ENCODE measurements at places on chromosomes 3 and 15.

DNA sequence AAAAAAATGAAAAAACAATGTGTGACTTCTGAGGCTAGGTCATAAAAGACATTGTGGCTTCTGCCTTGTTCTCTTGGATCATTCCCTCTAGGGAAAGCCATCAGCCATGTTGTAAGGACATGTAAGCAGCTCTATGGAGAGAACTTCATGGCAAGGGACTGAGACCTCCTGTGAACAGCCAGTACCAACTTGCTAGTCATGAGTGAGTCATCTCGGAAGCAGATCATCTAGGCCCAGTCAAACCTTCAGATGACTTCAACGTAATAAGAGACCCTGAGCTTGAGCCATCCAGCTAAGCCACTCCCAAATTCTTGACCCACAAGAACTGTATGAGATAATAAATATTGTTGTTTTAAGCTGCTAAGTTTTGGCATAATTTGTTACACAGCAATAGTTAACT lies 4.9 kb downstream of the MON1A start:
- DNase-seq, result no peak

DNA sequence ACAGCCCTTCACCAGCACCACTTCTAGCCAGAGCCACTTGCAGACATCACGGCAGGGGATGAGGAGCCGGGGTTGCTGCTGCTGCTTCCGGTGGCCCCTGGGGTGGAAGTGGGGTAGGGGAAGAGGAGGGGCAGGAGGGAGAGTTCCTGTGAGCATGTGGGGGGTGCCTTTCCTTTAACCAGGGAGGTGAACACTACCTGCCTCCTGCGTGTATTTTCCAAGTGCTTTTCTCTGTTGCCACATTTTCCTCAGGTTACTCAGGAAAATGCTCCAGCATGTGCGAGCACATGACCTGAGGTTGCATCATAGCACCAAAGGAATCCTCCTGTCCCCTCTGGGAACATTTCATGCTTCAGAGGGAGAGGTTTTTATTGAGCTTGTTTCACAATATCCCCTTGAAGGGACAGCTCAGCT lies 12.2 kb upstream of the SACM1L start:
- DNase-seq, result no peak

DNA sequence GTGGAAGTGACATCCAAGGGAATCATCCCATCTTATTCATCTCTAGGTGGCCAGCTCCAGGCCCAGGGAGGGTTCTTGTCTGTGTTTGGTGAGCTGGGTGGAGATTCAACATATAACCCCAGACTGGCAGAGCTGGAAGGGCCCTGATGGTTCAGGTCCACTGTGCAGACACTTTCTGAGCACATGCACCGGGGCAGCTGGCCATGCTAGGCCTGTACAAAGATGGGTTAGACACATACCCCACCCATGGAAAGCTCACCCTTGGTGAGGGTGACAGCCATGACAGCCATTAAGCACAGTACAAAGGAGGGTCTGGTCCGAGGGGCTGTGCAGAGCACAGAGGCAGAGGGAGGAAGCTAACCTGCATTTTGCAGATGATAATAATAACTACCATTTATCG lies 100.4 kb downstream of the CORO2B start:
- DNase-seq, result no peak

GRCh38 chr15:35654332-35654731 lies 108.4 kb upstream of the DPH6 start:
- no peak for DNase-seq

- DNase-seq, result no peak
Observed at GRCh38 chr3:1082108-1082507, 10.7 kb upstream of the CNTN6 start.

DNA sequence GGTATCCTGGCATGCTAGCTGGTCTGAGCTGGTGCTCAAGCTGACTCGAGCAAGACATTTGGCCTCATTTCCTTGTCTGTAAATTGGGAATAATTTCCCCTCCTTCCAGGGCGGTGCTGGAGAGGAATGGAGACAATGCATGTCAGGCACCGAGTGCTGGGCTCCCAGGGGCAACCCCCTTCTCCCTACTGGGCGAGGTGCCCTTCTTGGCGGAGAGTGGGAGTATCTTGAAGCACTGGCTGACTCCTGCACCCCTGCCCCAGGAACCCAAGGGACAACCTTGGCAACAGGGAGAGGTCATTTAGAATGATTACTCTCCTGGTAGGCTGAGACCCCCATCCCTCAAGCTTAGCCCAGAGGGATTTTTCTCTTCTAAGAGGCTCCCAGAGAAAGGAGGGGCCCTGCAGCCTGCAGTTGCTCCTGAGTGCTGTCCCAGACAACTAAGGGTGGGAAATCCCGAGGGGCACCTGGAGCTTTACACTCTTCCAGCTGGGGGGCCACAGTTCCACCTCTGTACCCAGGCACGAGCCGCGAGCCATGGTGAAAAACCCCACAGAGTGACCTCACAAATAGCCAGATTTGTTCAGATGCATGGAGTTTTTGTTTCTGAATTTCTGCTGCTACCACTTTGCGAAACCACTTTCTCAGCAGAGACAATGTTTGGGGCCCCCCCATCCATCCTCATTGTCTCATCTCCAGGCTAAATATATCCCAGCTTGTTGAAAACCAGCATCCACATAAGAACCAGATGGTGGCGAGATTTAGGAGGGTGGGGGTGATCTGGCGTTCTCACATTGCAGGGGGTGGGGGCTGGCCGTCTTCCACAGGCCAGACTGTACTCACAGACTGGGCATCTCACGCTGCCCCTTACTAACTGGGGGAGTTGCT lies 44.8 kb downstream of the ABTB1 start:
- DNase-seq, result no peak

GRCh38 chr3:24378313-24378712 lies 116.3 kb downstream of the THRB start:
- DNase-seq, result no peak
